T-helper 1 cell treated with Interleukin-12 subunit alpha and Interleukin-12 subunit beta and Interleukin-4 antibody, amounts not matched to agents 30 ng/mL and 1 ng/mL, for 36 hours (primary cell): ENCODE measurements at places on chromosomes 16 and 17. TPM values are rescaled to one million over a fixed set of nuclear protein-coding genes. Genes with fewer than 3 reads are reported as not detected.

The KRTAP4-3 gene
- total RNA-seq = not detected in 2 replicates

The GSG1L gene
- not detected in 2 replicates for total RNA-seq

The ZACN gene
- total RNA-seq = 1.0 TPM in 1 of 2 replicates, not detected in the other

The CA5A gene
- not detected in 2 replicates for total RNA-seq

The PLA2G10 gene
- total RNA-seq = not detected in 2 replicates

The GDPD3 gene
- 7.6 and 11.2 TPM in 2 replicates for total RNA-seq

The PNMT gene
- total RNA-seq = not detected in 2 replicates

The DCUN1D3 gene
- 19.7 TPM in 2 replicates for total RNA-seq

The B4GALNT2 gene
- 0.05 and 0.07 TPM in 2 replicates for total RNA-seq

The PRSS36 gene
- 1.1 and 2.1 TPM in 2 replicates for total RNA-seq

The MRPS7 gene
- 66.3 and 73.3 TPM in 2 replicates for total RNA-seq

The NTN3 gene
- not detected in 2 replicates for total RNA-seq
